Vagina (tissue), 2 donors: ENCODE measurements at places on chromosomes 3 and 15. TPM values are rescaled to one million over a fixed set of nuclear protein-coding genes. Genes with fewer than 3 reads are reported as not detected.

- no peaks in the 10 kb centered on the region for H3K4me1 ChIP-seq
- no peak overlapping the region for H3K27ac ChIP-seq
- no peak for DNase-seq
- H3K4me3 ChIP-seq: no peak overlapping the region
Measured at GRCh38 chr3:63207066-63207590, 71.0 kb upstream of the SYNPR start.

DNA sequence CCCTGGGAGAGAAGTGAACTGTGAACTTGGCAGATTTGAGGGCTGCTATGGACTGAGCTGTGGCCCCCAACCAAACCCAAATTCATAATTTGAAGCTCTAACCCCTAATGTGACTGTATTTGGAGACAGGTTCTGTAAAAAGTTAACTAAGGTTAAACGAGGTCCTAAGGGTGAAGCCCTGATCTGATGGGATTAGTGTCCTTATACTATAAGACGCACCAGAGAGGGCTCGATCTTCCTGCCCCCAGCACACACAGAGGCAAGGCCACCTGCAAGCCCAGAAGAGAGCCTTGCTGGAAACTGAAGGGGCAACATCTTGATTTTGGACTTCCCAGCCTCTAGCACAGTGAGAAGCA lies 34.0 kb downstream of the TKT start:
- no peak overlapping the region for H3K27ac ChIP-seq
- H3K27me3 ChIP-seq: no peaks in the 10 kb centered on the region
- no peak overlapping the region for H3K4me3 ChIP-seq
- H3K4me1 ChIP-seq: no peaks in the 10 kb centered on the region
- DNase-seq: no peak
- H3K36me3 ChIP-seq: peaks cover 6% of the 10 kb centered on the region

DNA sequence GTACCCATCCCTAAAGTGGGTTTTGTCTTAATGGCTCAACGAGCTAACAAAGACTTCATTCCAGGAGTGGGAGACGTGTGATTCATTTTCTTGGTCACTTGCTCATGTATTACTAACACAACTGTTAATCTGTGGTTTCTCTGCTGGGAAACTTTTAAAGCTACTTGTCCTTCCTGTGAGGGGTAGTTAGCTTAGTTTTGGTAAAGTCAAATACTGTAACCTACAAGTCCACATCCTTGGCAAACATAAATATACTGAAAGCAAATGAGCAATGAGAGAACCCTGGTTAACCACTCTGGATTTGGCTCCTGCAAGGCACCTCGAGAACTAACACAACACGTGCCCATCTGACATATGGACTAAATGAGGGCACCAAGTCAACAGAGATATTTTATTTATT lies 19.9 kb downstream of the NOX5 start:
- H3K27me3 ChIP-seq: no peaks in the 10 kb centered on the region
- no peak overlapping the region for H3K4me3 ChIP-seq
- H3K27ac ChIP-seq: no peak overlapping the region

The MGLL gene
- 35.6 TPM for total RNA-seq

The ANKUB1 gene
- total RNA-seq: not detected

The CELSR3 gene
- 2.2 TPM for total RNA-seq

The DAZL gene
- not detected for total RNA-seq

The SPSB4 gene
- 0.98 TPM for total RNA-seq

The IMPG2 gene
- total RNA-seq: 0.25 TPM
